ENCODE measurements at places on chromosomes 4 and X.

DNA sequence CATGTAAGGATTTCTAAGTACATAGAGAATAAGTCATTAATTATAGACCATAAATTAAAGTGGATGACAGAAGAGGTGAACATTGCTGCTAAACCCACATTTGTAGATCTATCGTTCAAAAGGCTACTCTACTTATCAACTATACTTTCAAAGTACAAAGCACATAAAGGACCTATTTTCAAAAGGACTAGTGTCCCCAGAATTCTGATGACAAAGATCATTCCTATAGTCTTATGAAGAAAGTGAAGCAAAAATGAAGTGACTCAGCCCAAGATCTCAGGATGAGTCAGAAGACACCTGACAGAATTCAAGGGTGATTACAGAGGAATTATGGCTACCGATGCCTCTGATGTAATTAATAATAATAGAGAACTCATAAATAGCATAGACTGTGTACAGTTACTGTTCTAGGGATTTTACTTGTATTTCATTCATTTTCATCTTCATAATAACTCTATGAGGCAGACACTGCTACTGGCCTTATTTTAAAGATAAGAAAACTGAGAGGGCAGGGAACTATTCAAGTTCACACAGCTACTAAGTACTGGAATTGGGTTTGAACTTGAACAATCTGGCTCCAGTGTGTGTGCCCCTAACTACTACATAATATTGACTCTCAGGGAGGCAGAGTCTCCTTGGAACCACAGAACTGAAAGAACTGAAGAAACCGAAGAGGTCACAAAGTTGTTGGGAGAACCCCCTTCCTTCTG is 17.1 kb downstream of the USP46 start:
- DNase-seq: peak; percentile 44

GRCh38 chr4:64533159-64533558 is 123.9 kb upstream of the TECRL start:
- DNase-seq: no peak

DNA sequence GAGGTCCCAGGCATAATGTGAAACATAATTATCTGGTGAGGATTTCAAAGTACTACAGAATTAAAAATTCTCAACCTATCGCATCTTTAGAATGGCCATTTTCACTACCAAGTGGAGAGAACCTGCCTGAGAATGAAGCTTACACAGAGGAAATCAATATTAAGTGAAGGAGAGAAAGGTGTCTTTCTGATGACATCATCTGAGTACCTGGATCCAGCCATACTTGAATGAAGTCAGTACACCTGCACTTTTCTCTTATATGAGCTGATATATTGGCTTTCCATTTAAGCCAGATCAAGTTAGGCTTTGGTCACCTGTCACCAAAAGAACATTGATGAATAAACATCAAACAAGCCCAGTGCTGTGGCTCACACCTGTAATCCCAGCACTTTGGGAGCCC is 118.9 kb upstream of the MED14 start:
- no peak for DNase-seq

DNA sequence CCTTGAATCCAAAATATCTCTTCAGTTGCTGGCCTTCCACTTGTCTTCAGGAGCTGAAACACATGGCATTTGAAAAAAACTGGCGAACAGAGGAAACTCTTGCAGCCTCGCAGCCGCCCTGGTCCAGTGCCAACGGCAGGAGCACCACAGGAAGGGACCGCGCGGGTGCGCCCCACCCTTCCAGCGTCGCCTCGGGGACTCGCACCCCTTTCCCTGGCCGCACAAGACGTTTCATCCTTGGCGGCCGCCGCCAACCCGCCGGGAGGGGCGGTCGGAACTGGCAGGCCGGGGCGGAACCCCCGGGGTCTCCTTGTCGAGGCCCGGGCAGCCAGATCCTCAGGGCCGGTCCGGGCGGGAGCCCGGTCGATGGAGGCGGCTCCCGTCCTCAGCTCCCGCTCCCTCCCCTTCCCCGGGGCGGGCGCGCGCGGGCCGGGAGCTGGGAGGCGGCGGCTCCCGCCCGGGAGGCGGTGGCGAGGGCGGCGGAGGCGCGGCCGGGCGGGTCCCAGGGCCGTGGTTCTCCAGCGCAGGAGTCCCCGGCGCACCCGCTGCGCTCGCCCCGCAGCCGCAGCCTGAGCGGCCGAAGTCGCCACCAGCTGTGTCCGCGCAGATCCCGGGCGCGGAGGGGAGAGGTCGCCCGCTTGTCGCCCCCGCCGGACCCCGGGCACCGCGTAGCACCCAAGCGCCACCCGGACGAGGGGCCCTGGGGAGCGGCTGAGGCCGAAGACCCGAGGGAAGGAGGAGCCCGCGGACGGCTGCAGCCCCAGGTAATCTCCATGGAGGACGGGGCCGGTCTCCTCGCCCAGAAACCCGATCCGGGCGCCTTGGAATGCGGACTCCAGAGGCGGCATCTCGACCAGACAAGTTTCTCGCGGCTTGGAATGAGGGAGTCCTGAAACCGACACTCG is 886 bp upstream of the NDST3 start:
- DNase-seq: peak; percentile 22

DNA sequence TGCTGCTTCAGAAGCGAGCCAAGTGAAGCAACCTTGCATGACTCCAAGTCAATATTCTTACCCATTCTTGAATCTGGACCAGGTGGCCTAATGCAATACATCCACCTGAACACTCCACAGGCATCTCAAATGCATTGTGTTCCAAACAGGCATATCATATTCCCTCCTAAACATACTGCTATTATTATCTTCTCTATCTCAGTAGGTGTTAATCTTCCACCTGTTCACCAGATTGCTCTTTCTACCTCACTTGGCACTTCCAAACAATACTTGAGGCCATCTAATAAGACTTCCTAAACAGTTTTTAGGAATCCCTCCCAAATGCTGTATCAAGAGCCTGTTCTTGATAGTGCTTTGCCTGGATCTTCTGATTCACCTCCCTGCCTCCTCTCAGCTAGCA is 90.7 kb downstream of the GPRIN3 start:
- no peak for DNase-seq

GRCh38 chr4:145871209-145871608 is 67.4 kb downstream of the ZNF827 start:
- no peak for DNase-seq
